ENCODE measurements at places on chromosomes 5 and 9.

DNA sequence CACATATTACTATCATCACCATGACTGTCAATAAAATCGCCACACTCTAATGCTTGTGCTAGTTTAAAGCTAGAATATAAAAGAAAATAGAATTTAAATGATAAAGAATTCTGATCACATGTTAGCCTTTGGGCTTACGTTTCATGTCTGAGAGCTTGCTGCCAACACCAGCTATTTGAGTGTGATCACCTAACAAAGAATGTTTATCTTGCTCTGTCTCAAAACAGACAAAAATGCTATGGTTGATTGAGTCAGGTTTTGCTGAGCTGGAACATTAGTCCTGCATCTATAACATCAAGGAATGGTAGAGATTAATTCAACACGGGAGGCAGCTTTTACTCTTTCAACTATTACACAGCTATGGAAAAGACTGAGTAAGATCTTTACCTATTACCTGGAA lies 50.7 kb downstream of the MSX2 start:
- DNase-seq: no peak

DNA sequence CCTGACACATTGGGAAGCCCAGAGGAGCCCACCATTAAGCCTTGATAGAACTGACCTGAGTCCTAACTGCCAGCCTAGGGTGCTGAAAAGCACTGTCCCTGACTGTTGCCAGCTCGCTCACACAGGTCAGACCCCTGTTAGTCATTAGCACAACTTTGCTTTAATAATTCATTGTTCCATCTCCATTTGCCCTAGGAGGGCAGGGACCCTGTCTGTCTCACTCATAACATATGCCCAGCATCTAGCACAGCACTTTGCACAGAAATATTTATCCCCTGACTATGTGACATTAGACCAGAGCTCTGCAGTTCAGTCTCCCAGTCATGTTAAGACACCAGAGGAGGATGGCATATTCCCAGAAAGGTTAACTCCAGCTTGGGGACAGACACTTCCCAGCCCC lies 61.8 kb upstream of the STXBP1 start:
- DNase-seq: no peak

DNA sequence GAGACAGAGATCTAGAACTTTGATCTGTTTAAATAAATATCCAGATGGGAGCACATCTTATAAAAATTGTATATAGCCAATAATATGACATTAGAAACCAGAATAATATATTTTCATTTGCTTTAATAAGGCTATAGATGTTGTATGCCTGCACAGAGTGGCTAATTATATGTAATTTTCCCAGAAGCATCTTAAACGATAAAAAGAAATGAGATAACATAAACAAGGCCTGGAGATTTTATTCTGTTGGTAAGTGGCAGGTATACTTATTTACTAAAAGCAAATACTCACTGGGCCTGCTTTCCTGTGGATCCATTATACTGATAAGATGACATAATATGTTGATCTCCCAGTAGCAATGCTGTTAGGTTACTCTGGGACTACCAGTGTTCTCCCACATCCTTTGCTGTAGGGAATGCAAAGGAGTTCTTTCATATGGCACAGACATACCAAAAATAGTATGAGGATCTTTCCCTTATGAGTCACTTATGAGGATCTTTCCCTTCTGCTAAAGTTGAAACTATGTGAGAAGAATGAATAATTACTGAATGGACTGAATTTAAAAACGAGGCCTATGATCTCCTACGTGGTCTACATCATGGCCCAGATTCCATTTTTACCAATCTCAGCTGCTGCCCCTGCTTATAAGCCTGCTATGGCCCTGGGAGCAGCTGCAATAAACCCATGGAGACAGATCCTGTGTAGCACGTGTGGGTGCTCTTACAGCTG lies 112.1 kb downstream of the NUDT12 start:
- DNase-seq: no peak

- no peak for DNase-seq
Measured at GRCh38 chr5:56734091-56734694, 81.2 kb upstream of the MAP3K1 start.

DNA sequence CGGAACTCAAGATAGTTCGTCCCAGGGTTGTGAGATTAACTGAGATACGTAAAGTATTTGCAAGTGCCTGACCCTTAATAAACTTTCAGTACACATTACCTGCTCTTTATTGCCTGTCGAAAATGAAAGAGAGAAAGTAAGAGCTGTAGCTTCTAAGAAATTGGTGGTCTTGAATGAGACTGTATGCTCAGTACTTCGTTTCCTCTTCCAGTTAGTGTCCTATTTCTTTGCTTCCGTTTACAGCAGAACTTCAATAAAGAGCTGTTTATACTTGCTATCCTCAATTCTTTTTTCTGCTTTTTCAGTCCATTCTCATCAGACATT lies 534 bp downstream of the SRFBP1 start:
- no peak for DNase-seq

- DNase-seq: no peak
Measured at GRCh38 chr5:72157625-72157962, 50.3 kb downstream of the MAP1B start.

- DNase-seq: no peak
Measured at GRCh38 chr5:135203019-135203418, 169.0 kb upstream of the PITX1 start.

DNA sequence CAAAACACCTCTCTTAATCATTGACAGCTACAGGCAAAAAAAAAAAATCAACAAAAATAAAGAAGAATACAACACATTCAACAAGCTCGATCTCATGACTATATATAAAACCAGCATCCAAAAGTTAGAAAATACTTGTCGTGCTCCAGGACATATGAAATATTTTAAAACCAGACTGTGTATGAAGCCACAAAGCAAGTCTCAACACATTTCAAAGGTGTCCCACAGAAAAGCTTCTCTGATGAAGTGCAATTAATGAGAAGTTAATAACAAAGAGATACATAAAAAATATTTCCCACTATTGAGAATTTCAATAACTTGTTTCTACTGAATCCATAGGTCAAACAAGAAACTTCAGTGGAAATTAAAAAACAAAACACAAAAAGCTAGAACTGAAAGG lies 178.7 kb downstream of the PLK2 start:
- no peak for DNase-seq

GRCh38 chr5:38534156-38534453 lies 22.3 kb downstream of the LIFR start:
- no peak for DNase-seq

- no peak for DNase-seq
Measured at GRCh38 chr5:15946026-15946425, 233.6 kb downstream of the MARCHF11 start.

- DNase-seq: no peak
Measured at GRCh38 chr5:127426661-127427060, 90.8 kb upstream of the PRRC1 start.

Measured in liver (tissue), 10 donors.